ENCODE measurements at places on chromosomes 16 and 17.

DNA sequence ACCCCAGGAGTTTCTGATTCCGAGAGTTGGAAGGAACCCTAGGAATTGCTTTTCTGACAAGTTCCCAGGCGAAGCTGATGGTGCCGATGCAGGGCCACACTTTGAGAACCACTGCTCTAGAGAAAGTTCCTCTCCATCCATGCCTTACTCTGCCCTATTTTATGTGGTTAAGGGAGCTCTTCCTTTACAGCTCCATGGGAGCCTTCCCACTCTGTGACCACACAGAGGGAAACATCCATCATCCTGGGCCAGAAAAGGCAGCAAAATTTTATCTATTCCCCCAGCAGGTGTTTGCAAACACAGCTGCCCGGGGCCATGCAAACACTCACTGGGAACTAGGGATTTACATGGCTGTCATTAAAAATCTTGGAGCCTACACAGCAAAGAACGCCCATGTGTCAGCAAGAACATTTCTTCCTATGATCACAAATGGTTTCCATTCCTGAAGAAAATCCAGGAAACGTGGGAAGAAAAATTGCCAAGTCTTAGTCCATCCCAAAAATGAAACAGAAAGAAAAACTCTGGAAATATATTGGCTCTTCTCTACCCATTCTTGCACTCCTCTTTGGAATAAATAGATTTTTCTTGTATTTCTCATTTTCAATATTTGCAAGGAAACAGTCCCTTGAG is 252.7 kb downstream of the PMP22 start:
- H3K27me3 ChIP-seq: no peaks in the 10 kb centered on the region
- no peaks in the 10 kb centered on the region for H3K4me1 ChIP-seq
- no peaks in the 10 kb centered on the region for H3K36me3 ChIP-seq
- no peak overlapping the region for H3K4me3 ChIP-seq
- no peak overlapping the region for H3K27ac ChIP-seq
- DNase-seq: peak; percentile 62

GRCh38 chr16:87918866-87919680 is 17.3 kb downstream of the CA5A start:
- H3K36me3 ChIP-seq: no peaks in the 10 kb centered on the region
- H3K27ac ChIP-seq: no peak overlapping the region
- peaks cover 6% of the 10 kb centered on the region for H3K4me1 ChIP-seq
- DNase-seq: no peak
- no peaks in the 10 kb centered on the region for H3K27me3 ChIP-seq

DNA sequence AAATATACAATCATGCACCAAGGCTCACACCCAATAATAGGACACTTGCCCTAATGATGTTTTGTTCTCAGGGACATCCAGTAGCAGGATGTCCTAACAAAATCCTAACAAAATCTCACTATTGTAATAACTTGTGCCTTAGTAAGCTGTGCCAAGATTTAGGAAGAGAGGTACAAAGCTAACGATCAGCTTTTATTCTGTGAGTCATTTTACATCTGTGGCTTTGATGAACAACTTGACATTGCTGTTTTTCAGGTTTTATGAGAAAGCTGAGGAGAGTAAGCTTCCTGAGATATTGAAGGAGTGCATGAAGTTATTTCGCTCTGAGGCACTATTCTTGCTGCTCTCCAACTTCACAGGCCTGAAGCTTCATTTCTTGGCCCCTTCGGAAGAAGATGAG is 18.9 kb downstream of the OGFOD1 start:
- no peaks in the 10 kb centered on the region for H3K4me1 ChIP-seq
- no peak for DNase-seq
- H3K27ac ChIP-seq: no peak overlapping the region
- H3K36me3 ChIP-seq: peaks cover 100% of the 10 kb centered on the region

GRCh38 chr17:65030618-65031017 is 25.9 kb downstream of the GNA13 start:
- H3K4me1 ChIP-seq: peaks cover 81% of the 10 kb centered on the region
- H3K27ac ChIP-seq: no peak overlapping the region
- no peak for DNase-seq
- H3K4me3 ChIP-seq: no peak overlapping the region

DNA sequence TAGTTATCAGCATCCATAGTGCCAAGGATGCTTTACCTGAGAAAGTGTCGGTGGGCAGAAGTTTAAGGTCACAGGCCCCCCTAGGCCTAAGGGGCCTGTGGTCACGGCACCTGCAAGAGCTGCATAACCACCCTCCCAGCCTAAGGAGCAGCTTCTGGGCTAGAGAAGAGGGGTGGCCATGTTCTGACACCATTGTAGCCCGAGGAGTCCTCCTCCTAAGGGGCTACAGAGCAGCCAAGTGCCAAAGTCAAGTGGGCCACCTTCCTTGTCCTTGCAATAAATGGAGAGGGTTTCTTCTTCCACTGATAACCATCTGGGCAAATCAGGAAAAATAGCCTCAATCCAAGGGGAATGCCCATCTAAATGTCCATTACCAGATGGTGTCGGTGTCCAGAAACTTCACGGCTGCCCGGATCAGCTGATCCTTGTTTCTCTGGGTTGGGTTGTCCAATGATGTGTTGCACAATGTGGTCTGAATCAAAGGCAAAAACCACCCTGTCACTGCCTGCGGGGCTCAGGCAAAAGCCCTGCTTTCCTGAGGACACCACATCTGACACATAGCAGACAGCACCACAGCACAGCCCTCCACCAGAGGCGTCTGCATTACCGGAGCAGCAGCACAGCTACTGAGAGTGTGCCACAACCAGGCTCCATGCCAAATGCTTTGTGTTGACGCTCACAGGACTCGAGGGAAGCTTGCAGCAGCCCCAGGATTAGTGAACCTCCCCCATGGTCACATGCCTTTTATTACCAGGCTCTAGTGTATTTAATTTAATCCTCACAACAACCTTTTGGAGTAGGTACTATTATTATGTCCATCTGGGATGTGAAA is 12.8 kb downstream of the ATPAF2 start:
- peaks cover 24% of the 10 kb centered on the region for H3K36me3 ChIP-seq
- no peaks in the 10 kb centered on the region for H3K27me3 ChIP-seq
- H3K4me1 ChIP-seq: no peaks in the 10 kb centered on the region

GRCh38 chr17:59333836-59334235 is 2.4 kb downstream of the YPEL2 start:
- peak overlapping the region; percentile 78 for H3K4me3 ChIP-seq
- H3K36me3 ChIP-seq: no peaks in the 10 kb centered on the region
- H3K27me3 ChIP-seq: no peaks in the 10 kb centered on the region
- H3K27ac ChIP-seq: peak overlapping the region; percentile 90
- no peak for DNase-seq
- H3K4me1 ChIP-seq: peaks cover 87% of the 10 kb centered on the region

- no peak overlapping the region for H3K27ac ChIP-seq
- no peaks in the 10 kb centered on the region for H3K4me1 ChIP-seq
- no peak for DNase-seq
Observed at GRCh38 chr17:74654742-74655141, 31.2 kb upstream of the CD300E start.

DNA sequence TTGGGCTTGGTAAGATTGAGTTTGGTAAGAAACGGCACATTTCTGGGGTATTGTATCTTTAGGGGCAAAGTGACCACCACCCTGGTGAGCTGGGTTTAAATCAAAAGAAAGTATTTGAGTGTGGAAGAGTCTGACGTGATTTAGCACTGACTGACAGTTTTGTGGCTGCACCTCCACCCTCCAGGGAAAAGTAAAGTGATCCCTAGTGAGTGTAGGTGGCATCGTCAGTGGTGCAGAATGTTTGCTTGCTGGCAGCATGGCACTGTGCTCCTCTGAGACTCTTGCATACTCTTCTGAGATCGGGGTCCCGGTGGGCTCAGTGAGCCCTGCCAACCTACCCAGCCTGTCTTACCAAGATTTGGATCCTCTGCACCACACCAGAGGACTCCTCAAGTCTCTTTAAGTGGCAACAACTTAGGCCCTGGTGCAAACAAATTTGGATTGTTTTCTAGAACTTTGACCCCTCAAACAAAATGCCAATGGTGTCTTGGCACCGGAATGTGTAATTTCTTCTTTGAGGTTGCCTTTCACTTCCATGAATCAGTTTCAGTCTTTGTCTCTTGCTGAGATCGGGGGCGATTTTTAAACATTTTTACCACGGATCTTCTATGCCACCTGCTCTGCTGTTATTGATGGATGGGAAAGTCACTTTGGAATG is 2.8 kb downstream of the PRKCB start:
- DNase-seq: no peak
- H3K4me1 ChIP-seq: peaks cover 4% of the 10 kb centered on the region
- H3K27ac ChIP-seq: no peak overlapping the region
- H3K36me3 ChIP-seq: no peaks in the 10 kb centered on the region

- no peak overlapping the region for H3K4me3 ChIP-seq
- H3K27ac ChIP-seq: peak overlapping the region; percentile 46
- no peaks in the 10 kb centered on the region for H3K27me3 ChIP-seq
Observed at GRCh38 chr16:977081-977701, 4.4 kb upstream of the SOX8 start.

DNA sequence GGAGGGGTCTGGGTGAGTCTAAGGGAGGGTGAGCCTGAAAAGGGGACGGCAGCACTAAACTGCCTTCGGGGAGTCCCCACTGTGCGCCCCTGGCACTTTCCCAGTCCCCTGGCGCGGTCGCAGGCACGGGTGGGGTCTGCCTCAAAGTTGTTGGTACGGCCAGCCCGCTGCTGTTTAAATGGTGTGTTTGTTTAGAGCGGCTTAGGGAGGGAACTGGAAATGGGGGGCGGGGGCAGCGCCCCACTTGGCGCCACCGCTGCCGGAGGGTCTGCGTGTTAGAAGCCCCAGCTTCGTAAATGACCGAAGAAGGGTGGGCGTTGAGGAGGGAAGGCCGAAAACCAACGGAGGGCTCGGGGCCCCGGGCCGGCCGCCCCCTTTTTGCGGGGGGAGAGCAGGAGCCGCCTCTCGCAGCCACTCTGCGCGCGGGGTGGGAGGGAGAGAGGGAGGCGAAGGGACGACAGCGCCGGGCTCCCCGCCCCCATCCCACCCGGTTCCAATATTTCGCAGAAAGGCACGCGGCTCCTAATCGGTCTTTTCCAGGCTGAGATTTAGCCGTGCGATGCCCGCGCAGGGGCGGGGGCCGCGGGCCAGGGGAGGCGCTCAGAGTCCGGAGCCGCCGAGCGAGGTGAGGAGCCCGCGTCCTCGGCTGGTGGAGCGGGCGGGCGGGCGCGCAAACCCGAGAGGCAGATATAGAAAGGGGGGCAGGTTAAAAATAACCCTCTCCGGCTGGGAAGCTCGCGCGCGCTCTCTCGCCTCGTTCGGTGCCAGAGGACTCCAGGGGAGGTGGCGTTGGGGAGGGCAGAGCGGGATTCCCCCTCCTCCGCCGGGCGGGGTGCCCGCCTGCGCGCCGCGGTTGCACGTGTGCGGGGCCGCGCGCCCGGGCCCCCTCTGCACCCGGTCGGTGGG is 54.9 kb downstream of the SREBF1 start:
- no peaks in the 10 kb centered on the region for H3K27me3 ChIP-seq
- peaks cover 77% of the 10 kb centered on the region for H3K4me1 ChIP-seq
- peak overlapping the region; percentile 94 for H3K27ac ChIP-seq
- H3K4me3 ChIP-seq: peak overlapping the region; percentile 61
- H3K36me3 ChIP-seq: no peaks in the 10 kb centered on the region

Measured in esophagus muscularis mucosa (tissue), 4 donors.